ENCODE measurements at places on chromosomes 2 and 18.

GRCh38 chr2:220148471-220149248 is 521.2 kb downstream of the SLC4A3 start:
- no peaks in the 10 kb centered on the region for H3K27me3 ChIP-seq
- no peaks in the 10 kb centered on the region for H3K36me3 ChIP-seq
- no peaks in the 10 kb centered on the region for H3K4me1 ChIP-seq
- DNase-seq = no peak
- H3K27ac ChIP-seq = no peak overlapping the region

DNA sequence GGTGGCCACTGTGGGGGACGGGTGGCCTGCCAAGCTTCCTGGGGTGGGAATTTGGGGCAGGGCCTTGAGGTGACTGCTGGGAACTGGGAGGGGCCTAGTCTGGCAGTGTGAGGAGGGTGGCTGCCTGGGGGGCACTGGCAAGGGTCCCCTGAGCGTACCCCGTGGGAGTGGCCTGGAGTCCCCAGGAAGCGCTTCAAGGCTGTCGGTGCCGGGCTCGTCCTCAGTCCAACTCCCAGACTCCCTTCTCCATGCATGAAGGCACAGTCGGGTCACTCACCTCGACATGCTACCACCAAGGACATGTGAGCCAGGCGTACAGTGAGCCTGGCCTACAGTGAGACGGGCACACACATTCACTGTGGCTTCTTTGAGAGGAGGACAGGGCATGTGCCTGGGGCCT is 105.3 kb downstream of the SMIM21 start:
- no peak for DNase-seq
- H3K36me3 ChIP-seq = no peaks in the 10 kb centered on the region

- no peaks in the 10 kb centered on the region for H3K27me3 ChIP-seq
- no peaks in the 10 kb centered on the region for H3K4me1 ChIP-seq
- no peak overlapping the region for H3K27ac ChIP-seq
- H3K4me3 ChIP-seq = no peak overlapping the region
- peaks cover 9% of the 10 kb centered on the region for H3K36me3 ChIP-seq
Observed at GRCh38 chr2:85655961-85656417, 12.0 kb downstream of the SFTPB start.

GRCh38 chr2:47890711-47891368 is 15.5 kb downstream of the FBXO11 start:
- peaks cover 12% of the 10 kb centered on the region for H3K4me1 ChIP-seq
- no peak overlapping the region for H3K27ac ChIP-seq
- DNase-seq = no peak

- no peak overlapping the region for H3K27ac ChIP-seq
- DNase-seq = no peak
- peaks cover 4% of the 10 kb centered on the region for H3K36me3 ChIP-seq
- no peaks in the 10 kb centered on the region for H3K27me3 ChIP-seq
Observed at GRCh38 chr2:74498500-74499266, 720 bp downstream of the LBX2 start.

GRCh38 chr2:2007551-2008501 is 263.5 kb upstream of the PXDN start:
- no peaks in the 10 kb centered on the region for H3K4me1 ChIP-seq
- no peak for DNase-seq
- H3K27me3 ChIP-seq = no peaks in the 10 kb centered on the region

DNA sequence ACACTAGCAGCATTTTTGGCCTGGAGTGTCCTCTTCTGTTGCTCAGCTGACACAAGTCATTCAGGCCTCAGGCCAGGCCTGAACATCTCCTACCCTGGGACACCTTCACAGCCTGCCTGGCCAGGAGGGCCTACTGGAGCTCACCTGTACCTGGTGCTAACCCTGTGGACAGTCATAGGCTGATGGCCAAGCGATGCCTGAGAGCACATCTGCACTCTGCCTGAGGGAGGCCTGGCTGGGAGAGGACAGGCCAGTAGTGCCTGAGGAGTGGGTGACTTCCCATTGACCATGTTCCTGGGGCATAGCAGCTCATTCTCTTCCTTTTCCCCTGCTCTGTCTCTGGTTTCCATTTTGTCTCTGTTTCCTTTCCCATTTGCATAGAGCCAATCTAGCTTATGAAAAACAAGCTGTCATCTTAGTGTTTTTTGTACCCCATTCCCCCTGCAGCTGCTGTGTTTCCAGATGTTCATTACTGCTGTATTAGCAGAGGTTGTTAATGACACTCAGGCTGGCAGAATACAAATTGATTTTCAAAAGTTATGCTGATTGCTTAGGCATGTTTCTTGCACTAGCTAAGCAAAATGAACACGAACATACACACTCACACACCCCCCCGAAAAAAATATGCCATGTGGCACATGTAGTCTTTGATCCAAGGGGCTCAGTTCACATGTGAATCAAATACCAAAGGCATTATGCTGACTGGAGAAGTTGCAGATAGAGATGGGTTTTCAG is 149.7 kb upstream of the HS6ST1 start:
- H3K27me3 ChIP-seq = no peaks in the 10 kb centered on the region

DNA sequence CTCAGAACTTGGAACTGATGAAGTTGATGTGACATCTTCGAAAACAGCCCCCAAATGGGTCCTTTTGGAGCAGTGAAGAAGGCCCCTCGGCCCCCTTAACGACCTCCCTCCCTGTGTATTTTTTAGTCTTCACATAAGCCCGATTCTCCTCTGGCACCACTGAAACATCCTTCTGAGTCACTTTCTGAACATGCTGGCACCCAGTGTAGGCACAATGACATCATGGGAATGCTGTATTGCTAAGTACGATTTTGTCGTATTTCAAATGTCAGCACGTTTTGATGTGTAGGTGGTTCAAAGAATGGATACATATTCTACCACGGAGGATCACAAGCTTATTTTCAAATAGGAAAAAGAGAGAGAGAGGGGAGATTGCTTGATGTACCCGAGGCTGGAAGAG is 111.7 kb upstream of the RIOK3 start:
- H3K4me3 ChIP-seq = no peak overlapping the region
- DNase-seq = no peak
- H3K27ac ChIP-seq = no peak overlapping the region

DNA sequence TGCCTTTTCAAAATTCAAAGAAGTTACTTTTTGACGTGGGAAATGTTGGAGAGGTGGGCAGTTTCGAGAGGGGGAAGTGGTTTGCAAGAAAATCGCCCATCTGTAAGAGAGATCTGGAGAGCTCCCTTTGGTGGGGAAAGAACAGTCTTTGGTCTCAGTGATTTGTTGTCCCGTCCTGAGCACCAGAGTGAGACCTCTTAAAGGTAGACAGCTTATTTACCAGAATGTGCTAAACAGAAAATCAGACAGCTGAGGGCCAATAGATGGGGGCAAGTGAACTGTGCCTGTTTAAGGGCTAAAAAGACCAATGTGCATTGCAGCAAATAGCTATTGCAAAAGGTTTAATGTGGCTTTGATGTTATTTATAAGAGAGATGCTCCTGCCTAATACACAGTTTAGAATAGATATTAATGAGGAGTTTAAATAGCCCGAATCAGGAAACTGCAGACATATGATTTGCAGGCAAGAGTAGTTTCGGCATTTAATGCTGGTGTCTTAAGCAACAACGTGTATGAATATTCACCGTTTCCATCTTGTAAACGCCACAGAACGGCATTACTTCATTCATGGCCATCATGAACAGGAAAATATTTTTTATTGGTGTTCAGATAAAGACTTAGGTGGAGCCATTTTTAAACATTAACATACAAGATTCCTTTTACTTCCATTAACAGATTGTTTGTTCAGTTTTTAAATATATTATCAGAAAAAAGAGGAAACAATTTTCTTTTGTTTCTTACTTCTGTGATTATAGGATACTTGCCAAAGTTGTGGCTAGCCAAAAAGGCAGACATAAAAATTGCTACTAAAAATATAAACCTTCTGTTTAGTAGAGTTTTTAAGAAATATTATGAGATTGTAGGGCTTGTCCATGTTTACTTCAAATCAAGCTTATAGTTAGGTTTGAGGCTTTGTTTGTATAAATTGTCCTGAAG is 29.6 kb downstream of the ARHGAP15 start:
- H3K4me3 ChIP-seq = no peak overlapping the region
- peaks cover 3% of the 10 kb centered on the region for H3K36me3 ChIP-seq
- H3K4me1 ChIP-seq = peaks cover 18% of the 10 kb centered on the region
- no peak overlapping the region for H3K27ac ChIP-seq
- peak; percentile 58 for DNase-seq
- H3K27me3 ChIP-seq = no peaks in the 10 kb centered on the region

DNA sequence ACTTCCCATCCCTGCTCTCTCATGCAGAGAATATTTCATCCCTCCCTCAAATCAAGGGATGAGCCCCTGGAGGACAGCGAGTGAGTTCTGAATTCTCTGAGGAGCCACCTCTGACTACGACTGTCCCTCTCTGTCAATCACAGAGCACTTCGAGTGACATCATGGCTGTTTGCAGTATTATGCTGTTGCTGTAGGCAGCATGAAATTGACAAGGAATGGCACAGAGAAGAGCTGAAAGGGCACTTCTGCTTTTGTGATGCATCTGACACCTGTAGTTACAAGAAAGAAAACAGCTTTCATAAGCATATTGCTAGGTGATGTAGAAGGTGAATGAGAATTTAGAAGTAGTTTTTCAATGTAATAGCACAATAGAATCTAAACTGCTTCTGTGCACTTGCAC is 166.9 kb downstream of the ARHGAP15 start:
- no peaks in the 10 kb centered on the region for H3K27me3 ChIP-seq
- no peaks in the 10 kb centered on the region for H3K4me1 ChIP-seq
- H3K27ac ChIP-seq = no peak overlapping the region
- DNase-seq = no peak

- H3K27me3 ChIP-seq = no peaks in the 10 kb centered on the region
- H3K36me3 ChIP-seq = no peaks in the 10 kb centered on the region
- no peak overlapping the region for H3K27ac ChIP-seq
Observed at GRCh38 chr2:132368191-132368590, 48.4 kb upstream of the GPR39 start.

DNA sequence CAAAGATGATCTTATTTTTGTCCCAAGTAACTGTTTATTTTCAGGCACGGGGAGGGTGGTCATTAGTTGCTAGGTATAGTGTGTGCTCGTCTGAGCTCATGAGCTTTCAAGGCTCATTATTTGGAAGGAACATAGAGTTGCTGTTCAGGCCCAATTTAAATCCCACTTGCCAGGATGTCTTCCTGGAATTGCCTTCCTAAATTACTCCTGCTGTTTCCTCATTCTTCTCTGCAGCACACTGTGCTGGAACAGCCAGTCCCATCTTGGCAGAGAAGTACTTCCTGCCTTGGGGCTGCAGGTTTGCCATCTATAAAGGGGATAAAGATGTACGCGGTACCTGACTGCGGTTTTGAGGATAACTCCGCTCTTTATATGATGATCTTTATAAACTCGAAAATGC is 37.3 kb downstream of the GREB1 start:
- no peak overlapping the region for H3K27ac ChIP-seq
- no peak for DNase-seq
- H3K27me3 ChIP-seq = no peaks in the 10 kb centered on the region

GRCh38 chr2:127661949-127662510 is 13.3 kb downstream of the LIMS2 start:
- no peak overlapping the region for H3K4me3 ChIP-seq
- no peak overlapping the region for H3K27ac ChIP-seq
- DNase-seq = no peak
- H3K36me3 ChIP-seq = no peaks in the 10 kb centered on the region
- H3K4me1 ChIP-seq = peaks cover 9% of the 10 kb centered on the region
- H3K27me3 ChIP-seq = peaks cover 9% of the 10 kb centered on the region

GRCh38 chr2:227939271-227940027 is 68.0 kb downstream of the DAW1 start:
- no peaks in the 10 kb centered on the region for H3K27me3 ChIP-seq
- DNase-seq = no peak
- H3K4me3 ChIP-seq = no peak overlapping the region

DNA sequence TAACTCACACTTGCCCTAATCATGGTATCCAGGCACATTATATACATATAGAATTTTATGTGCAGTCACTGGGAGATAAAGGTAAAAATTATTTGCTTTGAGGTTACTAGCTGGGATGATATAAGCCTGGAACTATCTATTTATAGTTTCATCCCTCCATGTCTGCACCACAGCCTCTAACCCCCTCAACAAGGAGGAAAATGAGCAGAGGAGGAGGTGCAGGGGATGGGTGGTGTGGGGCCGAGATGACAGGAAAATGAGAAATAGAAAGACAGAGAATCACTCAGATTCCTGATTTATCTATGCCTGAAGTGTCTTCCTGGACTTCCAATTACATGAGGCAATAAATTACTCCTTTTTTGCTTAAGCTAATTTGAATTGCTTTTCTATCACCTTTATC is 145.2 kb downstream of the PIK3C3 start:
- DNase-seq = no peak
- H3K4me3 ChIP-seq = no peak overlapping the region
- H3K4me1 ChIP-seq = no peaks in the 10 kb centered on the region
- no peak overlapping the region for H3K27ac ChIP-seq
- no peaks in the 10 kb centered on the region for H3K27me3 ChIP-seq

DNA sequence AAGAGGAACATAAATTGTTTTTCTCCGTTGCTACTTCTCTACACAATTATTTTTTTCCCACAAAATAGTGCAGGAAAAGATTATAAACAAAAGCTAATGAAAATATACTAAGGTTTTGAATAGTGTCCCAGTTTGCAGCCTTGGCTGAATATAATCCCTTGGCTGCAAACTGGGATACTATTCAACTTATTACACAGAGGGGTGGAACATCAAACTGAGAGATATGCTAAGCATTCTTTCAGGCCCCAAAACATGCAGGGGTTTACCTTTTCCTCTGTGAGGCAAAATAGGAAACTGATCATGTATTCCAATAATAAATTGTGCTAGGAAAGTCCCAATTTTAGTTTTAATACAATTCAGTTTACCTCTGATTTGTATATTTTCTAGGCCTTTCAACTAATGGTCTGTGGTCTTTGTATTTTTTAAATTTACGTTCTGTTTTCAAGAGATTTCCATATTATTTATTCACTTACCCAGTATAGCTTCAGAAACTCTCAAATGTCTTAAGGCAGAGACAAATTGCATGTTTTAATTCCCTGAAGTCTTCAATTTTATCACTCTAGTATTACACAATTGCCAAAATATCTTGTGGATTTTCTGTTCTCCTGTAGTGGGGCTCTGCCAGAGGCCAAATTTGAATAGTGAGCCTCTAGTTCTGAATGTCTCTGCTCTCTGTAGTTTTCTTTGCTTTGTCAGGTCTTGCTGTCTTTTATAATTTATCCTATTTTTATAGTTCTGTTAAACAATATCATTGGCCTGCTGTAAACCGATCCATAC is 63.9 kb downstream of the PPP1R1C start:
- H3K4me3 ChIP-seq = no peak overlapping the region
- no peaks in the 10 kb centered on the region for H3K27me3 ChIP-seq
- no peak overlapping the region for H3K27ac ChIP-seq
- no peaks in the 10 kb centered on the region for H3K36me3 ChIP-seq
- no peaks in the 10 kb centered on the region for H3K4me1 ChIP-seq
- DNase-seq = no peak

- no peaks in the 10 kb centered on the region for H3K27me3 ChIP-seq
- no peak for DNase-seq
- H3K4me1 ChIP-seq = no peaks in the 10 kb centered on the region
- no peak overlapping the region for H3K4me3 ChIP-seq
- H3K27ac ChIP-seq = no peak overlapping the region
Observed at GRCh38 chr2:95284886-95285541, 10.8 kb downstream of the PROM2 start.

Measured in common myeloid progenitor, CD34-positive (primary cell).